ENCODE measurements at places on chromosomes 4 and X. TPM values are rescaled to one million over a fixed set of nuclear protein-coding genes. Genes with fewer than 3 reads are reported as not detected.

AFAP1 gene
- polyA plus RNA-seq = 51.4 TPM

TMEM164 gene
- 7.9 TPM for polyA plus RNA-seq

MAGEA6 gene
- 13.4 TPM for polyA plus RNA-seq

GRCh38 chr4:84366907-84367306 is 132.2 kb downstream of the NKX6-1 start:
- DNase-seq = no peak

- DNase-seq = no peak
Observed at GRCh38 chr4:119746951-119747350, 118.3 kb upstream of the PDE5A start.

GRCh38 chr4:154184238-154184637 is 307.4 kb downstream of the DCHS2 start:
- DNase-seq = no peak

- no peak for DNase-seq
Observed at GRCh38 chr4:54092405-54093323, 7.3 kb upstream of the GSX2 start.

- no peak for DNase-seq
Observed at GRCh38 chr4:113472864-113473263, 288.7 kb downstream of the CAMK2D start.

GRCh38 chr4:138330531-138330930 is 88.4 kb upstream of the SLC7A11 start:
- DNase-seq = no peak

GRCh38 chr4:166386491-166387360 is 513.7 kb downstream of the TLL1 start:
- DNase-seq = no peak

- no peak for DNase-seq
Observed at GRCh38 chr4:40649321-40649720, 19.7 kb upstream of the RBM47 start.

GRCh38 chr4:152211936-152212653 is 323.8 kb downstream of the FBXW7 start:
- DNase-seq = no peak

- DNase-seq = no peak
Observed at GRCh38 chr4:138749303-138749702, 266.3 kb upstream of the NOCT start.

DNA sequence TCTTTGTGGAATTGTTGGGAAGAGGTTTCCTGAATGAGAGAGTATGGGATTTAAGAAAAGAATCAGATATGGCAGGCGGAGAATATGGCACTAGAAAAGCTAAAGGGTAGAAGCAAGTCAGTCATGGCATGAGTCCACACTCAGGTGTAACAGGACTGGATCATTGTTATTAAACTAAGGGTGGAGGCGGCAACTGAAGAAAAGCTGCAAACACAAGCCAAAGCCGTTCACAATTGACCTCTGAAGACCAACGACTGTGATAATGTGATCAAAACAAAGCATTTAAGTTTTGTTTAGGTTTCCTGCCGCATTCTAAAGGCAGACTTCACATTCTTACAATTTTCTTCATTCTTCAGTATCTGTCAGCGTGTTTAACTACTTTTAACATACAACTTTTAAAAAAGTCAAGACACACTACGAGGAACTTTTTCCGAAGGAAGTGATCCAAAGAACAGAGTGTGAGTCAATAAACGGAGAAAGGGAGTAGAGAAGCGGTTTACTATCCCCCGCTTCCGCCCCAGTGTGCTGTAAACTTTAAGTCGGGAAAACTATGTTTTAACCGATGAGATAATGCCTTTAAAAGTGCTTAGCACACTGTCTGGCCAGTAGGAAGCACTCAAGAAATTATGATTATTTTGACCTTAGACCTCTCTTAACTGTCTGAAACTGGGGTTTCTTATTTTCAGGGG is 909 bp upstream of the SLAIN2 start:
- no peak for DNase-seq

- DNase-seq = no peak
Observed at GRCh38 chr4:185204238-185204910, 574 bp upstream of the CFAP97 start.

Measured in testis (tissue), 5 donors.